ENCODE measurements at places on chromosomes 12 and 14. TPM values are rescaled to one million over a fixed set of nuclear protein-coding genes. Genes with fewer than 3 reads are reported as not detected.

KRT3 gene
- not detected for total RNA-seq

- DNase-seq, result no peak
Observed at GRCh38 chr14:74551001-74551400, 57.4 kb downstream of the ISCA2 start.

GLIPR1L1 gene
- total RNA-seq, result not detected

DNA sequence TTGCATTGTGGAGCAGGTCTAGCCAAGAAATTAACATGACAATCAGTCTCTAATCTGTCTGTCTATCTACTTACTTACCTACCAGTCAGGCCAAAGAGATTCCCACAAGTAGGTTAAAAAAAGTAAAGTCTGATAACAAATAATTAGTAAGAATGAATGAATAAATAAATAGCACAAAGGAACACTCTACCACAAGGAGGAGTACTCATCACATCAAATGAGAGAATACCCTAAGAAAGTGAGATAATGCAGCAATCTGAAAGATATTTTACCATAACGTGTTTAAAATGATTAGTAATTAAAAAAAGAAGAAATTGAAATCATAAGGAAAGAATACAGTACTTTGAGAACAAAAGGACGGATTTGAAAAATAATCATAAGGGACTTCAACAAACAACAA is 187.2 kb downstream of the SYNE2 start:
- no peak for DNase-seq

DNA sequence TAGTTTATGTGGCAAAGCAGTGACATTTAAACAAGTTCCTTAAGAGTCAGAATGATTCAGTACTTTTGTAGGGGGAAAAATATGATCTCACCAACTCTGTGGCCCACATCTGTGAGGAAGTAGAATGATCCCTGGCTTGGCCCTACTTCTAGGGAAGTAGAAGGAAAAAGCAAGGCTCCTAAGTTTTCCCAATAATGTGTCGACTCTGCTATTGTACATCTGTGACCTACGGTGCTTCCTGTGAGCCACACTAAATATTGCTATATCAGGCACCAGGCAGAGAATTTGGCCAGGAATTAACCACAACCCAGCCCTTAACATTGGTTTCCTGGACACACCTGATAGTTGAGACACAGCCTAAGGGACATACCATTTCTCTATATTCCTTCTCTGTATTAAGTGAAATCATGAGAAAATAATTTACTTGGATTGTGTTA is 9.3 kb upstream of the NID2 start:
- no peak for DNase-seq

- DNase-seq, result no peak
Observed at GRCh38 chr12:127822809-127823411, 444.1 kb upstream of the TMEM132C start.

GLT8D2 gene
- 5.6 TPM for total RNA-seq

DNA sequence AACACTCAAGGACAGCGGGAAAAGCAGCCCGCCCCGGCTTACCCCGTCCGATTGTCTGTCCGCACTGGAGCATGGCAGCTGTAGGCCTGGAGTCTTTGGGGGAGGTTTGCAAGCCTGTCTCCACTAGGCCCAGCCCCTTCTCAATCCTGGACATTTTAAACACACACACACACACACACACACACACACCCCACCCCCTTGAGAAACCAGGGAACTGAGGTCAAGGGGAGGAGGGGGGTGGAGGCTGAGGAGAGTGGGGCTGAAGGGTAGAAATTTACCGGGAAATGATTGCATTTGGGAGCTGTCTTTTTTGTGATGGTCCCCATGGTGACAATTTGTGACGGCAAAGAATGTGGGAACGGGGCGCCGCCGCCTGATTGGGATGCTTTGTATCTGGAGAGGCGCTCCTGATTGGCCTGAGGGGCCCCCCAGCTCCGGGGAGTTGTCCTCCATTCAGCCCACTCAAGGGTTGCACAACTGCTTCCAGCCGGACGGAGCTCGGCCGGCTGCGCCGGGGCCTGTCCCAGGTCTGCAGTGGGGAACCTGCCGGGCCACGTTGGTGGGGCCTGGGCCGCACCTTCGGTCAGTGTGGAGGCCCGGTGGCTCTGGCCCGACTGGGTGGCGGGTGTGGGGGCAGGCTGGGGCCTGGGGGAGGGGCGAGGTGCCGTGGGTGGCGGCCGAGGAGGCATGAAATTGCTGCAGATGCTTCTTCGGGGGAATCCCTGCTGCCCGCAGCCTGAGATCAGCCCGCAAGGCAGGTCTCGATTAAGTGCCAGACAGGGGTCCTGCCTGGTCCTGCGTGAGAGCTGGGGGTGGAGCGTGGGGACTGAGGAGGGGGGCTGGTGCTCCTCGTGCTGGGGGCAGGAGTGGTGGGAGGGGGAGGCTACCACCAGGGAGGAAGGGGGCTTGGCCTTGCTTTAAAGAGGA is at the start of gene FAM181A:
Gene FAM181A (plus strand): TSS at position 472 of the 927 bp plus-strand sequence. CDS start 942 bp downstream, outside the sequence.
- no peak for DNase-seq

- DNase-seq, result no peak
Observed at GRCh38 chr12:103495469-103496456, at the start of gene C12orf42. Gene C12orf42, minus strand, starts transcription at chr12:103495968. Its CDS starts 17,542 bp downstream, at chr12:103478426.

SSTR1 gene
- 0.41 TPM for total RNA-seq

- no peak for DNase-seq
Observed at GRCh38 chr14:56524971-56525677, 54.5 kb upstream of the TMEM260 start.

DNA sequence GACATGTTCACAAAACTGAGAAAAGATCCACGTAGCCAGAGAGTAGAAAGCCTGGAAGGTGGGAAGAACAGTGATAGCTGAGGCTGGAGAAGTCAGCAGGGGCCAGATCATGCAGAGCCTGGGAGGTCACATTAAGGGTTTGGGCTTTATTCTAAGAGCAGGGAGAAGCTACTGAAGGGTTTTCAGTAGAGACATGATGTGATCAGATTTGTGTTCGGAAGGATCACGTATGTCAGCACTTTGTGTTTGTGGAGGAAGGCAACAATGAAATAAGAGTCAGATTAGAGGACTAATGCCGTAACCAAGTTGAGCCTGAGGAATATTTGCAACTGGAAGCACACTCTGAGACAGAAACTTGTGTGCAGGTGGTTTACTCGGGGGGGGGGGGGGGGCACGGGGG is 4.2 kb upstream of the PCK2 start:
- no peak for DNase-seq

KCNC2 gene
- total RNA-seq, result not detected

DNA sequence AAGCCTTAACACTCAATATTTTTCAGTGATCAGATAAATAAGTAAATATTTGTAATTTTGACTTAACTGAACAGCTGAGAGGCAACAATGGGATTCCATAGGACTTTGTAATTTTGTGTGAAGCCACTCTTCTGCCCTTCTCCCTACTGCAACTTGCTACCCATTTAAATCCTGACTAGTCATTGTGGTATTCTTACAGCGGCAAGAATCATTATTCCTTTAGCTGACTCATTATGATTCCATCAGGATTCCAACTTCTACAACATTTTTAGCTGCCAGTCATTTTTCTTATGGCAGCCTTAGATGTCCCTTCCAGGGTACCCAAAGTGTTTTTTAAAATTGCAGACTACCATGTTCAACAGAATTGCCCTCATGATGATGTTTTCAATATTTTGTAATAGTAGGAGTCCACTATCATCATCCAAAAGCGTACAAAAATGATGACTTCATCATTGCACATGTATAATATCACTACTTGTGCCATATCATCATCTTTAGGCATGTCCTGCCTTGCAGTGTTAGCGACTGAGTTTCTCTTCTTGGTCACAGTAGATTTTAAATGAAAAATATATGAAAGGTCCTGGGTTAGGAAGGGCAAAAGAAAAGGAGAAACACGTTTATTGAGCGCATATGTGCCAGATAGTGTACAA is 5.1 kb upstream of the MAGOHB start:
- no peak for DNase-seq

DNA sequence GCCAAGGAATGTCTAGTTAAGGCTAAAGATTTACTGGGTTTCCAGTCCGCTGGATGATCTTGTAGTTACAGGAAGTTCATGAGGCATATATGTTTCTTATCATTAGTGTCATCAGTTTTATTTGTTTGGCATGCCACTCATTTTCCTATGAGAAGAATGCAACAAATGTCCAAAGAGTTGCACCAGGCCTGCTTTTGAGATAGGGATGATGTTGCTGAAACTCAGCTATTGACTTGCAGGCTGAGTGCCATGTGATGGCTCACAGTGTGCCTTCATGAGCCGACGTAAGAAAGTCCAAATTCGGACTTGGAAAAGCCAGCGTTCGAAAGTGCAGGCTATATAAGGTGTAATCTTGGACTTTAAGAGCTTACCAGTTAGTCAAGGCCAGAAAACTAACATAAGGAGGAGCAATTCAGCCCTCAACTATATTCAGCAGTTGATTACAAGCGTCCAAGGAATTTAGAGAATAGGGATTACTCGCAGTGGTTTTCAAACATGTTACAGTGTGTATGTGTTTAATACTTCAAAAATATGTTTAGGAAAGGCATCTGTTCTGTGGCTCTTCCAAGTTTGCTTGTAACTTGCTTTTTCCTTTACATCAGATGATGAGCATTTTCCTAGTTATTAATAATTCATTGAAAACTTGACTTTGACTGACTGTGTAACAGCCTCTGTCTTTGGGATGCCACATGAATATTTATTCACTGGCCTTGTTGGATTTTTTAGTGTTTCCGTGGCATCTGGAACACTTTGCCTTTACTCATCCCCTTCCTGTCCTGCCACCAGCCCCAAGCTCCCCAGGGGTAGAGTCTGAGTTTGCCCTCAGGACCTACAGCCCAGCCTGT is 101.3 kb downstream of the LGMN start:
- DNase-seq, result no peak

GRCh38 chr14:103735439-103735814 is 19.8 kb downstream of the ZFYVE21 start:
- no peak for DNase-seq

GRCh38 chr14:70873627-70874026 is 33.6 kb upstream of the PCNX1 start:
- no peak for DNase-seq

- DNase-seq, result no peak
Observed at GRCh38 chr14:25259470-25259869, 209.5 kb upstream of the STXBP6 start.

ITFG2 gene
- 13.7 TPM for total RNA-seq

C14orf119 gene
- 23.7 TPM for total RNA-seq

- DNase-seq, result no peak
Observed at GRCh38 chr14:83463500-83464098, 1929.9 kb upstream of the SEL1L start.

DNA sequence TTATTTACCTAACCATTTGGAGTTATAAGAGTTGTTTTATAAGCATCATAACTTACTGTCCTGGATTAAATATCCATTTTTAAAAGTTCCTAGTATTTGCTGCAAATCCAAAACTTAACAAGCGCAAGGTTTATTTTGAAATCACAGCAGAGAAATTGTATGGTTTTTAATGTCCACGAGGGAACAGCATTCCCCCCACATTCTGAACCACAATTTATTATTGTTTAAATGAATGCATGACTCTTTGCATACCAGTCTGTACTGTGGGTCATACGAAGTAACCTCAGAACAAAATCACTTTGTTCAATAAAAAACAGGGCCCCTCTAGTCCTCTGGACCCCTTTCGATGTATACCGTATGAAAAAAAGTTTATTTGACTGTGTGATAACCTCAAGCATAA is 75.9 kb downstream of the DACT1 start:
- no peak for DNase-seq

DNA sequence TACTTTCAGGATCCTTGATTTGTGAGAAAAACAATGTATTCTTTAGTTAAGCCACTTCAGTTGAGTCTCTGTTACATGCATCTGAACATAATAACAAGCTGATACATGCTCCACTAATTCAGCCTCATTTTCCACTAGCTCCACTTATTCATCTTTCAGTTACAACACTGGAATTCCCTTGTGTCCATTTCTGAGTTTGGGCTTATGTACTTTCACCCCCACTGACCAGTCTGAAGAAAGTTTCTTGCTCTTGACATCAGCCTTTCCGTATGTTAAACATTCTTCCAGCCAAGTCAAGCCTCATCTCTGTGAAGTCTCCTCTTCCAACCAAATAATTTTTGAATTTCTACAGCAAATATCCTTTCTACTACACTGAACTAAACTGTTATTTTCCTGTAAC is 592.5 kb upstream of the NOVA1 start:
- no peak for DNase-seq

GRCh38 chr12:124398578-124399227 is 103.8 kb downstream of the RFLNA start:
- peak; percentile 95 for DNase-seq

- DNase-seq, result no peak
Observed at GRCh38 chr14:66000766-66001165, 485.4 kb upstream of the CCDC196 start.

GRCh38 chr14:101735453-101735852 is 26.1 kb upstream of the PPP2R5C start:
- no peak for DNase-seq

DNA sequence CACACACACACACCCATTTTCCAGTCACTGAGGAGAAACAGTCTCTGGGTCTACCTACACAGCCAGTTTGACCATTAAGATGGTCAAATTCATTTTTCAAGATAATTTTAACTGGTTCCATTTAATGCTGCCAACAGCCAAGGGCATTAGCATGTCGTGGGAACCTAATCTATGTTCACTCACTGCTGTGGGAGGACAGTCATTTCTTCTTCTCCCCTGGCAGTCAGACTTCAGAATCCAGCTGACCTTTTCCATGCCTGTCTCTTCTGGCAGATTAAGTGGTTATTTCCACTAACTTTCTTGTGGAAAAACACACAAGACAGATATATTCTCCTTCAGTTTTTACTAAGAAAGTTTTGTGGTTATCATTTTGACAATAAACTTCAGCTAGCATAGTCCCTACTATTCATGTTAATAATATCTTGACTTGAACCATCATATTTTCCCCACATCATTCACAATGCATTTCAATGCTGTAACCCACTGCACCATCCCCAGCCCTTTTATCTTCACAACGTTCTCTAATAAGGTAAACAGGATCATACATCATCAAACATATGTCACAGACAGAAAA is 82.2 kb downstream of the DAD1 start:
- DNase-seq, result no peak

DNA sequence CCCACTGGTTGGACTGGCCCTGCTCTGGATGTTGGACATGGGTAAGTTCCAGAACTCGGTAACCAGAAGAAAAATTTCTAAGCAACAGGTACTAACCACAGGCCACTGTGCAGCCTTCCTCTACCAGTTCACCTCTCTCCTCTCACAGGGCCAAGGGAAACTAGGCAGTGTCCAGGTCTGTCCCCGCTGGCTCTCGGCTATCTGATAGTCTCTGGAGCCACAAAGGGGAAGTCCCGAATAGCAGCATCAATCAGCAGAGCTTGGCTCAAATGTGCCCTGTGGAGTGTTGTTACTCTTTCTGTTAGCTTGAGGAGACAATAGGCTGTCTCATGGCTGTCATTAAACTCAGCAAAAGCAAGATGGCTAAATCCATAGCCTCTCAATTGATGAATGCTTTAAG is 73.2 kb downstream of the TSPAN11 start:
- DNase-seq, result no peak

OAS2 gene
- total RNA-seq, result 6.8 TPM

GRCh38 chr14:79278798-79279644 is 932.3 kb downstream of the DIO2 start:
- DNase-seq, result peak; percentile 80
